Pancreas (tissue), 10 donors: ENCODE measurements at places on chromosomes 6 and 20.

GRCh38 chr6:148441454-148441911 lies 98.8 kb downstream of the SASH1 start:
- DNase-seq = no peak
- no peaks in the 10 kb centered on the region for H3K36me3 ChIP-seq
- H3K4me3 ChIP-seq = no peak overlapping the region
- no peaks in the 10 kb centered on the region for H3K27me3 ChIP-seq

- DNase-seq = no peak
- H3K27me3 ChIP-seq = no peaks in the 10 kb centered on the region
- H3K4me1 ChIP-seq = no peaks in the 10 kb centered on the region
- no peaks in the 10 kb centered on the region for H3K36me3 ChIP-seq
- H3K27ac ChIP-seq = no peak overlapping the region
- H3K4me3 ChIP-seq = no peak overlapping the region
Measured at GRCh38 chr6:63821442-63821841, 185.8 kb downstream of the PHF3 start.

GRCh38 chr20:21020659-21021471 lies 85.3 kb downstream of the LINC00237 start:
- no peak overlapping the region for H3K27ac ChIP-seq
- H3K27me3 ChIP-seq = no peaks in the 10 kb centered on the region
- no peaks in the 10 kb centered on the region for H3K36me3 ChIP-seq

DNA sequence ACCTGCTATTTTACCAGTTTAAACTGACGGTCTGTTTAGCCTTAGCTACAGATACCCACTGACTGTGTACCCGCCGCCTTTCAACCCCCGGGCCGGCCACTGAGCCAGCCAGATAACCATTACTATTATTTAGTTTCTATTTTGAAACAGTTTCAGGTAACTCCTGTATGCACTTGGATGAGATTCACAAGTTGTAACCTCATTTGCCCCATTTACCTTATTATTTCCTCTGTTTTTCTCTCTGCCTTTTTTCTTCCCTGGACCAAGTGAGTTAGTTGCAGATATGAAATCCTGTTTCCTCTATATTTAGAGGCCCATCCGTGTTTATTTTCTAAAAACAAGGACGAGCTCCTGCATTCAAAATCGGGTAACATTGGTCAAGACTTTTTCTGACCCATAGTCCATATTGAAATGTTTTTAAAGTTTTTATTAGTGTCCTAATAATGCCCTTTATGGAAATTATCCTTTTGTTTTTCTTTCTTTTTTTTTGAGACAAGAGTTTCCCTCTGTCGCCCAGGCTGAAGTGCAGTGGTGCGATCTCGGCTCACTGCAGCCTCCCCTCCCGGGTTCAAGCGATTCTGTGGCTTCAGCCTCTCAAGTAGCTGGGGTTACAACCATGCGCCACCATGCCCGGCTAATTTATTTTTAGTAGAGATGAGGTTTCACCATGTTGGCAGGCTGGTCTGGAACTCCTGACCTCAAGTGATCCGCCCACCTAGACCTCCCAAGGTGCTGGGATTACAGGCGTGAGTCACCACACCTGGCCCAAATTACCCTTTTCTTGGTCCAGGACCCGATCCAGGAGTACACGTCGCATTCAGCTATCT lies 767 bp downstream of the AP5S1 start:
- H3K27ac ChIP-seq = peak overlapping the region; percentile 98
- H3K36me3 ChIP-seq = no peaks in the 10 kb centered on the region
- H3K4me1 ChIP-seq = peaks cover 29% of the 10 kb centered on the region
- no peaks in the 10 kb centered on the region for H3K27me3 ChIP-seq

DNA sequence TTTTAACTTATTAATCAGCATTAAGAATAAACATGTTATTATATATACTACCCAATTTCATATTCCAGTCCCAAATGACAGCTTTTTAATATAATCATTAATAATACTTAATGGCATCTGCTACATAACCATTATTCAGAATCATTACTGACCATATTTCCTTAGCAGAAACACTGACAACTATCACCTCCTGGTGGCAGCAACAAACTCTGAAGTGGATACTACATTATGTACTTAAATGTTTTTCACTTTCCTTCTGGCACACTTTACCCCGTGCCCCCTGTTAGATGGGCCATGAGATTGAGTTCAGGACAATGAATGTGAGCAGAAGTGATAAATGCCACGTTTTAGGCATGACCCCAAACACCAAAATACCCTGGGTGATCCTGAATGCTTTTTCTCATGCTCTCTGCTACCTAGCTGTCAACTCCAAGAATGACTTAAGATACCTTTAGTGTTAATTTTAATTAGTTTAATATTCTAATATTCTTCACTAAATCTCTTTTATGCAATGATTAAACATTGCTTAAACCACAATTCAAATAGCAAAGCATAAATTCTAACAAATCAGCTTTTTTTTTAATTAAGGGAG lies 77.1 kb downstream of the LMBRD1 start:
- H3K36me3 ChIP-seq = no peaks in the 10 kb centered on the region
- H3K4me1 ChIP-seq = no peaks in the 10 kb centered on the region
- no peaks in the 10 kb centered on the region for H3K27me3 ChIP-seq
- H3K4me3 ChIP-seq = no peak overlapping the region
- DNase-seq = no peak
- H3K27ac ChIP-seq = no peak overlapping the region

DNA sequence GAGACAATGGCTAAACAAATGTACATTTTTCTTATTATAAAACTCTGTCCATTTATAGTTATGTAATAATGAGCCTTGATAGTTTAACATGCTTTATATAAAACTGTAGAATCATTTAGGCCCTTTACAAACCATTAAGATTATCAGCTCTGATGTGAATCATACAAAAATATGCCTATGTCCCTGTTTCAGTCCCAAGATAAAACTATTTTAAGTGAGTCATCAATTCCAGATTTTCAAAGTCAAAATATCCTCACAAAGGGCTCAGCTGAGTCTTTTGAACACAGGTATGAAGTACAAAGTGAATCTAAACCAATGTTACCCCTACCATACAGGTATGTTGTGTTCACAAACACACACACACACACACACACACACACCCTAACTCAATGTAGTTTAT lies 88.0 kb downstream of the PTPRK start:
- H3K27ac ChIP-seq = no peak overlapping the region
- no peaks in the 10 kb centered on the region for H3K4me1 ChIP-seq
- DNase-seq = no peak
- H3K36me3 ChIP-seq = no peaks in the 10 kb centered on the region
- no peak overlapping the region for H3K4me3 ChIP-seq

GRCh38 chr6:12408752-12409151 lies 118.6 kb downstream of the EDN1 start:
- no peak for DNase-seq
- H3K36me3 ChIP-seq = no peaks in the 10 kb centered on the region
- no peak overlapping the region for H3K27ac ChIP-seq
- no peaks in the 10 kb centered on the region for H3K27me3 ChIP-seq
- H3K4me1 ChIP-seq = no peaks in the 10 kb centered on the region

DNA sequence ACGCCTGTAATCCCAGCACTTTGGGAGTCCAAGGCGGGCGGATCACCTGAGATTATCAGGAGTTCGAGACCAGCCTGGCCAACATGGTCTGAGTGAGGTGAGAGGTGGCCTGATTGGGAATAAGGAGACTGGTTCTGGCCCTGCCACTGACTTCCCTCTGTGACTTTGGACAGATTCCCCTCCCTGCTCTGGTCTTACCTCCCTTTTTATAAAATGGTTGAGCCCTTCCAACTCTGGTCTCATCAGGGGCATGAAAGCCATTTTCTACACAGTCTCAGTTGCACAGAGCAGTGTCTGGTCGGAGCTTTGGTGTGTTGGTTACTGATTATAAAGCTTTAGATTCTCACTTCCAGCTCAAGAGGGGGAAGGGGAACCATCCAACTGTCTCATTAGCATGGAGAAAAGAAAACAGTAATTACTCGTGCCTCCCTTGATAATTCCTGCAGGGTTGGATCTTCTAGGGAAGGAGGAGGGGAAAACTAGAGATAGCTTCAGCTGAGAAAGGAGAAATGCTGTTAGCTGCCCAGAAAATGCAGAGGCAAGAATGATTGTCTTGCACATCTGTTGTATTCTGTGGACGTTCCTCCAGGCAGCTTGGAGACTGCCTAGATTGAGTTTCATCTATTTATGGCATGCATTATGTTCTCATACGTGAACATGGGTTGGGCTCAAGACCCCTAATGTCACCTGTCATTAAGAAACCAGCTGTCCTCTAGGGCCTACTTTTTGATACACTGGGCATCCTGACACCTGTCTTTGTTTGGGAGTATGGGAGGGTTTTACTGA lies 30.4 kb downstream of the RALY start:
- DNase-seq = no peak
- no peaks in the 10 kb centered on the region for H3K36me3 ChIP-seq
- H3K4me1 ChIP-seq = peaks cover 13% of the 10 kb centered on the region

- no peak for DNase-seq
- no peak overlapping the region for H3K4me3 ChIP-seq
- H3K27me3 ChIP-seq = no peaks in the 10 kb centered on the region
- H3K4me1 ChIP-seq = no peaks in the 10 kb centered on the region
- no peaks in the 10 kb centered on the region for H3K36me3 ChIP-seq
Measured at GRCh38 chr6:124927806-124928205, 34.4 kb upstream of the RNF217 start.

DNA sequence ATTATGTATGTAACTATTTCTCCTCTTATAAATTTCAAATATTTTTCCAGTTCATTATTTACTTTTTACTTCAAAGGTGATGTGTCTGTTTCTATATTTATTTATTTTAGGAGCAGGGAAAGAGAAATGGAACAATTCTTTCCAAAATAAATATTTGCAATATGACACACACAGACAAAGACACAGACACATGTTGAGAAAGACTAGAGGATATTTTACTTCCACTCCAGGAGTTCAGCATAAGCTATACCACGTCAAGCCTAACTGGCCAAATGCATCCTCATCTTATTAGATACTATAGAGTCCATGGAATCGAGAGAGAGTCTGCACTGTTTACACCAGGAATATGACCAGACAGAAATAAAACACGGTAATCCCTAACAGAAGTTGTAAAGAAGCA lies 13.3 kb downstream of the RALGAPA2 start:
- no peaks in the 10 kb centered on the region for H3K27me3 ChIP-seq
- H3K4me3 ChIP-seq = no peak overlapping the region
- H3K27ac ChIP-seq = no peak overlapping the region
- H3K36me3 ChIP-seq = no peaks in the 10 kb centered on the region

DNA sequence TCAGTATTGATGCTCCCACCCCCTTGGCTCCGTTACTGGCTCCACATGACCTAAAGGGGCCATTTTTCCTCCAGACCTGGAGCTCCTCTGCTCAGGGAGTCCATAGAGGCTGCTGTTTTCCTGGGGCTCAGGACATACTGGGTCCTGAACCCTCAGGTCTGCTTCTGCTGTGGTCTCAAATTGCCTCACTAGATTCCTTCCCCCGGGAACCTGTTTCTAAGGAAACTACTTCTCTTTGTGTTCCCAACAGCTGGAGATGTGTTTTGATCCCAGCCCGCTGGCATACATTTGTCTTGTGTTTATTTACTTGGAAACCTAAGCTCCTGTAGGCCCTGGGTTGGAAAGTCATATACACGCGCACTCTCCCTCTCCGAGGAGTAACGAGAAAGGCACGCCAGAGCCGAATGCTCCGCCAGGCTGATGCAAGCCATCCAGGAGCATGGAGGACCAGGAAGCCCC lies 222.8 kb downstream of the UST start:
- DNase-seq = no peak
- H3K4me3 ChIP-seq = no peak overlapping the region
- no peak overlapping the region for H3K27ac ChIP-seq
- no peaks in the 10 kb centered on the region for H3K36me3 ChIP-seq

DNA sequence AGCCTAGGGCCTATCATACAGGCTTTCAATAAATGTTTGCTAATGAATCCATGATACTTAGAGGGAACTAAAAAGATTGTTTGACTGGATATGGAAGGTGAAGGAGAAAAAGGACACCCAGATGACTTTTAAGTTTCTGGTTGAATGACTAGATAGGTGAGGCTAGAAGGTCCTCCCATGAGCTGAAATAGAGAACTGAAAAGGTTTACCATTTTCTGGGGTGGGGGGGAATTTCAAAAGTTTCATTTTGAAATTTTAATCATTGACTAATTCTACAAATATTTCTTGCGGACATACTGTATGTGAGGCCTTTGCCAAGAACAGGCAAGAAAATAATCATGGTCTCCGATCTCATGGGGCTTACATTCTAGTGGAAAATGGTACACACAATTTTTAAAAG lies 17.9 kb upstream of the ZBTB2 start:
- H3K27me3 ChIP-seq = no peaks in the 10 kb centered on the region
- no peaks in the 10 kb centered on the region for H3K36me3 ChIP-seq
- H3K27ac ChIP-seq = no peak overlapping the region
- DNase-seq = no peak
- H3K4me1 ChIP-seq = no peaks in the 10 kb centered on the region

DNA sequence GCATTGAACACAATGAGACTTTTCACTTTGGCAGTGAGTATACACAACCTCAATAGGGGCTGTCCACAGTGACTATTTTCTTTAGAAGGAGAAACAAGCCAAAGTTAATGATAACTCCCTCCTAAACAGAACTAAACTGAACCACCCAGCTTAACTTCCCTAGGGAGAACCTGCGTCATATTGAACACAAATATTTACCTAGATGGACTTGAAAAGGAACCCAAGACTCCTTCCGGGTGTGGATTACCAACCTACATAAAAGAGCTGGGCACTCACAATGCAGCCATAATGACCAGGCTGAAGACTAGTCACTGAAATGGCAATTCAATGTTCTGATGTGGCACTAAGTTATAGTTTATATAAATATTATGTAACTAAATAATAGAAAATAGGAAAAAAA lies 160.6 kb downstream of the IBTK start:
- no peaks in the 10 kb centered on the region for H3K4me1 ChIP-seq
- H3K27ac ChIP-seq = no peak overlapping the region
- no peaks in the 10 kb centered on the region for H3K36me3 ChIP-seq
- H3K27me3 ChIP-seq = no peaks in the 10 kb centered on the region
- no peak overlapping the region for H3K4me3 ChIP-seq

GRCh38 chr20:59443550-59443949 lies 143.1 kb downstream of the EDN3 start:
- no peaks in the 10 kb centered on the region for H3K36me3 ChIP-seq
- no peak overlapping the region for H3K27ac ChIP-seq
- H3K27me3 ChIP-seq = no peaks in the 10 kb centered on the region
- no peaks in the 10 kb centered on the region for H3K4me1 ChIP-seq
- DNase-seq = no peak

DNA sequence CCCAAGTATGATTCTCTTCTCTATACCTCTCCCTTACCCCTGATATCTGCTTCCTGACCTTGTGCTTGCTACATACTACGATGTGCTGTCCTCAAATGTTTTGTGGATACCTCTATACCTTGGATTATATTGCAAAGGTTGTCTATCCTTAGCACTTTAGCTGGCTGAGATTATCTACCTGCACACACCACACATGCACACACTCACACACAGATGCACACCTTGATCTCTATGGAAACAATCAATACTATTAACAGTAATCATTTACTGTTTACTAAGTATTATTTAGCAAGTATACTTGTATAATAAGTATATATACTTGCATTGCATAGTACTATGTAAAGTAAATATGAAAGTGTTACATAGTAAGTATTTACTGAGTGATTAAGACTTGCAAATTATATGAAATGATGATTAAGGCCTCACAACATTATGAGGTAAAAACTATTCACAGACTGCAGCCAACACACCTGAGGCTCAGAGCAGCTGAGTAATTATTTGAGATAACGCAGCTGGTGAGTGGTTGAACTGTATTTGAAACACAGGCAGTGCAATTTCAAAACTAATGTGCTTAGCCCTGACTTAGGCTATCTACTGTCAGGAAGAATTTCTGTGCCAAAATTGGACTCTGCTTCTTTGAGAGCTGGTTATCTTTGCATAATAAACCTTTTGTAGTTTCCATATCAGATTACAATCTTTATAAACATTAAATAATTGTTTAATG lies 699.9 kb downstream of the FRK start:
- H3K4me1 ChIP-seq = no peaks in the 10 kb centered on the region
- no peaks in the 10 kb centered on the region for H3K36me3 ChIP-seq
- H3K27me3 ChIP-seq = no peaks in the 10 kb centered on the region
- H3K27ac ChIP-seq = no peak overlapping the region
- no peak for DNase-seq
- H3K4me3 ChIP-seq = no peak overlapping the region
